NCI-H146 (cell line): ENCODE measurements at places on chromosomes 2 and 18.
A peak's percentile ranks its signal among the peaks of the same experiment; 100 is the strongest.

DNA sequence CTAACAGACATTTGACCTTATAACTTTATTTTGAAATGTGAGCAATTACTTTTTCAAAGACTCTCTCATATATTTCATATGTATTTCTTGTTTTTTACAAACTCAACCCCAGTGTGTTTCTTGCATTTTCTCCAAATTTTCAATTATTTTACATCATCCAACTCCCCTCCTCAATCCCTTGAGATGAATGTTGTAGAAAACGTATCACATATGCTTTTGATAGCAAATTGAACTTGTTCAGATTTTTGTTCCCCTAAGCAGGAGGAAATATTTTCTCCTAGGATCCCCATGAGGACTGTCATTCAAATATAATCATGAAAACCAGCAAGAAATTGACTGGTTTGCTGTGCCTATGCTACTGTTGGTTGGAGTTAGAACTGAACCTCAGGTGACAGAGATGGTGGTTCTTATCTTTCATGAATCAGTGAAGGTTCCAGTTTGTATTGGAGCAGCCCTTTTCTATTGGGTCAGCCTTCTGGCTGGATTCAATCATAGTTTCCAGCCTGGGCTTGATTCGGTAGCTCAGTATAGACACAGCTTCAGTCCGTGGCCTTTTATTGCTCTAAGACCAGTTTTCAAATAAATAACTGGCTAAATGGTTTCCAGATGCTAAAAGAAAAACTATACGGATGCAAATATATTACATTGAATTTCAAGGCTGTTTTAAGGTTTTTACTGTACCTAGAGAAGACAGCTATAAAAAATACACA is 591.0 kb downstream of the EPHA4 start:
- DNase-seq = no peak

GRCh38 chr2:95667480-95667879 is 75.7 kb downstream of the TRIM43 start:
- DNase-seq = no peak

DNA sequence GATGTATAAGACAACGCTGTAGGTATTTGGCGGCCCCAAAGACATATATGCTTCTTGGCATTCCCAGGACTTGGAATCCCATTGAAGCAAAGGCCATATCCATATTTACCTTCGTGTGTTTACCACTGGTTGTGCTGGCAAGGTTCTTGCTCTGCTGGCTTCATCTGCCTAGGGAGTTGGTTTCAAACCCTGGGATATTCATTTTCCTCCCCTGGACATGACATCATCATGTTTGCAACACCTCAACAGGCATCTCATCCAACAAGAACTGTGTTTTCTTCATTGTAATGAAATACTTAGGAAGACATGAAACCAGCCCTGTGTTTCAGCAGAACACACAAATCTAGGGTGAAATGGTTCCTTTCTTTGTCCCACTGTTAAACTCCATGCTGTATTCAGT is 77.9 kb upstream of the PHLPP1 start:
- DNase-seq = no peak

GRCh38 chr2:11420190-11420589 is 45.8 kb downstream of the E2F6 start:
- DNase-seq = no peak

DNA sequence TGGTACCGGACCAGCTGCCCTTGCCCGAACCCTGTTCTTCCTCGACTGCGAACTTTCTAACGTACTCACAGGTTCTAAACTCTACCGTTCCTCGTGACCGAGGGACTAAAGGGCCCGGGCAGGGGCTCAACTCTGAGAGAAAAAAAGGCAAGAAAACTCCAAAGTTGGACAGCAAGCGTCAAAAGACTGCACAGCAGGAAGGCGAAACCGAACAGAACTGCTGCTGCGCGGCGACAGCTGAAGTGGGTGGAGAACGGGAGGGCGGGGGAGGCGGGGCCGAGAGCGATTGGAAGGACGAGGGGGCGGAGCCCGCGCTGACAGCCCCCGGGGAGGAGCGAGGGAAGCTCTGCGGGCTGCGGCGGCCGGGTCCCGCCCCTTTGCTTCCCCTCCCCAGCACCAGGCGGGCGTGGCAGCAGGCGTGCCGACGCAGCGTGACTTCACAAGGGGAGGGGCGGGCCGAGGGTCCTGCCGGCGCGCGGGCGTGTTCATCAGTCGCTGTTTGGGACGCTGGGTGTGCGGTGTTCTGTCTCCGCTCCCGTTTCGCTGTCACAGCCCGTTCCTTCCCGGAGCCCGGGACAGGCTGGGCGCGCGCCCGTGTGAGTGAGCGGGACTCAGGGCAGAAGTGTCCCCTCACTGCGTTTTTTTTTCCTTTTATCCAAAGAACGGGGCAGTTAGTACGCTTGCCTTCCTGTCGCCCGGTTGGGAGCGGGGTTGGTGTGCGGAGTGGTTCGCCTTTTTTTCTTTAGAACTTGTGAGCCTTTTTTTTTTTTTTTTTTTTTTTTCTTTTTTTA is at the start of gene NABP1:
NABP1 (plus strand) TSS at position 491 of the 791 bp plus-strand sequence. CDS start 479 bp downstream, outside the sequence.
- peak; percentile 92 for DNase-seq

- DNase-seq = no peak
These were observed 20.3 kb downstream of the PER2 start for GRCh38 chr2:238267884-238268680.

DNA sequence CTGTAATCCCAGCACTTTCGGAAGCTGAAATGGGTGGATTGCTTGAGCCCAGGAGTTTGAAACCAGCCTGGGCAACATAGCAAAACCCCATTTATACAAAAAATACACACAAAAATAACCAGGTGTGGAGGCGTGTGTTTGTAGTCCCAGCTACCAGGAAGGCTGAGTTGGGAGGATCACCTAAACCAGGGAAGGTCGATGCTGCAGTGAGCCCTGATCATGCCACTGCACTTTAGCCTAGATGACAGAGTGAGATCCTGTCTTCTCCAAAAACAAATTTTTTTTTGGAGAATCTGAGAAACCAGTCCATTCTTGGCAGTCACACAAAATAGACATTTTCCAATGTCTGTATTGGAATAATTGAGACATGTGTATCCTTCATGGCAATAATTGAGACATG is 46.8 kb downstream of the RAB27B start:
- no peak for DNase-seq
